ENCODE measurements at places on chromosomes 5 and 9.
A peak's percentile ranks its signal among the peaks of the same experiment; 100 is the strongest.

DNA sequence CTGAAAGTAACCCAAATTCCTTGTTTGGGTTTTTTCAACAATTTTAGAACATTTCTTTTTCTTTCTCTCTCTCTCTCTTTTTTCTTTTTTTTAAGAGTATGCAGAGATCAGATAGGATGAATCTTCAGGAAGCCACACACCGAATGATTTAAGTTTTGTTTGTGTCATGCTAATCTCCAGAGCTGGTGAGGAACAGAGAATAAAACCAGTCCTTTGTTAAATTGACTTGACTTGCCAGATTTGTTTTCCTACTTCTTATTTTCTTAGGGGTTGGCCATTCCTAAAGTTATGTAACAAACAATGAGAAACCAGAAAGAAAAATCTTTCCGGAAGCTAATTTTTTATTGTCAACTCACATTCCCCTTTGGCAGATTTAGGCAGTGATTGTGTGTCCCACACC lies 1669.3 kb upstream of the CDH6 start:
- DNase-seq: no peak

DNA sequence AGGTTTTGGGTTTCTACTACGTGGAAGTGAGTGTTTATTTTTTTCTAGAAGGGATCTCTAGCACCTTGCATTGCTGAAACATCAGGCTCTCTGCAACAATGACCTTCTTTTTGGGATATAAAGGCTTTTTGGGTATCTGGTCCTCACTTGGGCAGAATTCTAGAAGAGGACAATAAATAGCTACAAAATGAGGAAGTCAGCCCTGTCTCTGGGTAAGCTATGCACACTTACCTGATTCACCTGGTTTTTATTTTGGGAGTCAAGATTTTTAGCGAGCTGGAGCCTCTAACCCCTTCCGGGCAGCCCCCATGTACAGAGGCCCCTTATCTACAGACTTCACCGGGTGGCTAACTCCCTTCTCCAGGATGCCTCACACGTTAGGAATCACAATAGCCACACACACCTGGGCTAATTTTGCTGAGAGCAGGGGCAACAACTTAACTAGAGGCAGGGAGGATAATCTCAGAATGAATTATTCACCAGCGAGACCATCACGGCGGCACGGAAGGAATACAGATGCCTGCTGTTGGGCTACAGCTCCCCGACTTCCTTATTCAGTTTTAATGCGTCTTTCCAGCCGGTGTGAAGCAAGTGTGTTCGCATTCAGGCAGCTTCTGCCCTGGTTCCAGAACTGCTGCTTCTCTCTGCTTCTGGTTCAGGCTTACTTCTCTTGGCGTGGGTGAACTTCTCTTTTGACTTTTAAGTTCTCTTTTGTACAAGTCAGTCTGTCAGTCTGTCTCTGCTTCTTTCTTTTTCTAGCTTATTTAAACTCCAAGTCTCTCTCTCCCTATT lies 341.0 kb upstream of the PANK3 start:
- no peak for DNase-seq

DNA sequence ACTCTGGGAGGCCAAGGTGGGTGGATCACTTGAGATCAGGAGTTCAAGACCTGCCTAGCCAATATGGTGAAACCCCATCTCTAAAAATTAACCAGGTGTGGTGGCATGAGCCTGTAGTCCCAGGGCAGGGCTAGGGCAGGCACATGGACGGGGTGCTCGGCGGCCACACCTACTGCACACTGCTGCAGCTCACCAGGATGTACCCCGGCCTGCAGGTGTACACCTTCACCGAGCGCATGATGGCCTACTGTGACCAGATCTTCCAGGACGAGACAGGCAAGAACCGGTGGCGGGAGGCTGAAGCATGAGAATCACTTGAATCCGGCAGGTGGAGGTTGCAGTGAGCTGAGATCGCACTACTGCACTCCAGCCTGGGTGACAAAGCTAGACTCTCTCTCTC lies 3.2 kb downstream of the ST6GALNAC4 start:
- DNase-seq: no peak

- DNase-seq: no peak
Measured at GRCh38 chr5:172216345-172216744, 22.4 kb downstream of the EFCAB9 start.

- DNase-seq: peak; percentile 40
Measured at GRCh38 chr5:159021901-159022556, 77.7 kb downstream of the EBF1 start.

DNA sequence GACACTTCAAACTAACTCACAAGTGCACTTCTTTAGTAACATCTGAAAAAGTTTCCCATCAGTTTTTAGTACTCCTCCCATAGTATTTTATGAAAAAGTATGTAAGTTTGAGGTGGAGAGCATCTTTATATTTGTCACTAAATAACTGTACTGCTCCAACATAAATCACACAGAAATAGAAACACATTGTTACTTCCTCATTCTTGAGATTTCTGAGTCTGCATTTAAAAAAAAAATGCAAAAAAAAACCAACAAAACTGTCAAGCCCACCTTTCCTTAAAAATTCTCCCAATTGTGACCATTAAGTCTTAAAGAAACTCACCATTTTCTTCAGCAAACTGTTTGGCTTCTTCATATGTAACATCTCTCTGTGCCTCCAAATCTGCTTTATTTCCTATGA lies 18.7 kb downstream of the RAB14 start:
- DNase-seq: no peak

DNA sequence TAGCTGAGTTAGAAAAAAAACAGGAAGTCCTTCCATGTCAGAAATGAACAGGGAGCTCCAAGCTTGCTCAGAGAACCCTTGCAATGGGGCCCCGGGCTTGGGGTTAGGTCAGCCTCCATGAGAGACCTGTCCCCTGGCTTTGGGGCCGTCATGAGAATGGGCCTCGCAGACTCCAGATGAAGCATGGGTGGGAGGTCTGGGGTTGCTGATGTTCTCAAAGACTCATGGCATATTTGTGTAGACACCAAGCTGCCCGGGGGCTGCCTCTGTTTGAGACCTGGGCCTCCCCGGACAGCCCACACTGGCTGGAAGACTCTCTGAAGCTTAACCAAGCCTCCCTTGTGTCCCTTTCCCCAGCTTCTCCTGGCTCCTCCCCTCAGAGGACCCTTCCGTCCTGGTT lies 186.3 kb downstream of the IRX2 start:
- no peak for DNase-seq
